ENCODE measurements at places on chromosomes 13 and 19.

DNA sequence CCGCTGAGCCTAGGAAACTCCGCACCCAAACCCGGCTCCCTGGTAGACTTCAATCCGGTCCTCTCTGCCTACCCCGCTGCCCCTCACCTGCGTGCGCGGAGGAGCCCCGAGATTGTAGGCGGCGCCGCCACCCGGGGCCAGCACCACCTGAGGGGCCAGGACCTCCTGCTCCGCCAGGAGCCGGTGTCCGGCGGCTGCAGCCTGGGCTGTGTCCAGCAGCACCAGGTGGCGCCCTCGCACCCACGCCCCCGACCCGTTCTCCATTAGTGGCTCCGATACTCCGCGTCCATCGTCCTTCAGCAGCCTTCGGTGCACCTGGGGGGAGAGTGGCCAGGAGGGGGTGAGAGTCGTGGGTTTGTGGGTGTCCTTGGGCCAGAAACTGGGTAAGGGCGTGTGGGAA lies 18.5 kb downstream of the MAN2B1 start:
- no peak for DNase-seq

DNA sequence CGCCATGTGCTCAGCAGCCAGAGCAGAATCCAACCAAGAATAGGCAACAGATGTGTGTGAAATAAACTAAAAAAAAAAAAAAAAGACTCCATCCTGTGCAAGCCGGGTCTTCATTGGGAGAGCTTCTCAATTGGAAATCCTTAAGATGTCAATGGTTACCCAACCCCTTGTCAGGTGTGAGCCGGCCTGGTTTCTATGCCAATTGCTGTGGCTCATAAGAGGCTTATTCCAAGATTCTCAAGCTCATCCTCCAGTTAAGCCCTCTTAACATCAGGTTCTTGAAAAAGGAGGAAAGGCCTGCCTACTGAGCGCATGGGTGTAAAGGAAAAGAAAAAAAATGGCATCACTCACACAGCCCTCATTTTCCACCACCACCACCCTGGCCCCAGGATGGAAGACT lies 1084.6 kb downstream of the UQCRFS1 start:
- DNase-seq = no peak

DNA sequence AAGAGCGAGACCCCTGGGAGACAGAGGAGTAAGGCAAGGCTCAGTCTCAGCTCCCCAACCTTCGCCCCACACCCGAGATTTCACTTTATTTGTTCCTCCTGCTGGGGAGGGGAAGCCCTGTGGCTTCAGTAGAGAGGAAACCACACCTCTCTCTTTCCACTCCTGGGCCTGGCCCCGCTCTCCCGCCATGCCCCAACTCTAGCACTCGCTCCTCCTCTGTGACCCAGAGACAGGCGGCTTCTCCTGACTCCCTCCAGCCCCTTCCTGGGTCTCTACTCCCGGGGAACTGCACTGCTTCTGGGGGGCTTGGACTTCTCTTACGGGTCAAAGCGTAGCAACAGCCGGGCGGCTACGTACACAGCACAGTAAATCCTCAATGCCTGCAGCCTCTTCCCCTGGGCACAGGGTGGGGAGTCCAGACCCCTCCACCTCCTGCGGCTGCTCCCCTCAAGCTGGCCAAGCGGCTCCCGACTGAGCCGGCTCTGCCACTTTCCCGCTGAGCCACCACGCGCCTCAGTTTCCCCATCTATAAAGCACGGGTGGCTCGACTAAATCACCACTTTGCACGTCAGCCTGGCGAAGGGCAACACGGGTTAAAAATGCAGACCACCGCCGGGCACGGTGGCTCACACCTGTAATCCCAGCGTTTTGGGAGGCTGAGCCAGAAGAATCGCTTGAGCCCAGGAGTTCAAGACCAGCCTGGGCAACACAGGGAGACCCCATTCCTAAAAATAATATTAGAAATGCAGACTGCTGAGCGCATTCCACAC lies 1.4 kb downstream of the RNF126 start:
- peak; percentile 53 for DNase-seq

DNA sequence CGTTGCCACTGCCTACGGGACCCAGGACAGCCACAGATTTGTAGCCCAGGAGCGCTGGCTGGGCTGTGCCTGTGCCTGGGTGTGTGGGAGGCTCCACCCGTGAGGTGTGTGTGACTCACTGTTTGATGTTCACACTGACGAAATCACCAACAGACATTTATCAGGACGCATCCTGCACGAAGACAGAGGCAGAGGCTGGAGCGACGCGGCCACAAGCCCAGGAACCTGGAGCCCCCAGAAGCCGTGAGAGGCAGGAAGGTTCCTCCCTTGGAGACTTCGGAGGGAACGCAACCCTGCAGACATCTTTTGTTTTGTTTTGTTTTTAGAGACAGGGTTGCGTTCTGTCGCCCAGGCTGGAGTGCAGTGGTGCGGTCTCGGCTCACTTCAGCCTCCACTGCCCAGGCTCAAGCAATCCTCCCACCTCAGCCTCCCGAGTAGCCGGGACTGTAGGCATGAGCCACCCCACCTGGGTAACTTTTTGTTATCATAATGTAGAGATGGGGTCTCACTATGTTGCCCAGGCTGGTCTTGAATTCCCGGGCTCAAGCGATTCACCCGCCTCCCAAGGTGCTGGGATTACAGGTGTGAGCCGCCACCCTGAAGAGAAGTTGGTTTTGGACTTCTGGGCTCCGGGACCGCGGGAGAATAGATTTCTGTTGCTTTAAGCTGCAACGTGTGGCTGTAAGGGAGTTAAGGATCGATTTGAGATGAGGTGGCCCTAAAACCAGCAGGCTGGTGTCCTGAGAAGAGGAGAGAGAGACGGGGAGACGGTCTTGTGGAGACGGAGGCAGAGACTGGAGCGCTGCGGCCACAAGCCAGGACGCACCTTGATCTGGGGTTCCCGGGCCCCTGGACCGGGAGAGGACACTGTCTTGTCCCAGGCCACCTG lies 24.9 kb upstream of the WDR18 start:
- no peak for DNase-seq

- DNase-seq = no peak
Measured at GRCh38 chr19:43804432-43804831, 2.2 kb upstream of the LYPD5 start.

All from T-helper 1 cell (primary cell).